ENCODE measurements at places on chromosomes 7 and 10. TPM values are rescaled to one million over a fixed set of nuclear protein-coding genes. Genes with fewer than 3 reads are reported as not detected.

DNA sequence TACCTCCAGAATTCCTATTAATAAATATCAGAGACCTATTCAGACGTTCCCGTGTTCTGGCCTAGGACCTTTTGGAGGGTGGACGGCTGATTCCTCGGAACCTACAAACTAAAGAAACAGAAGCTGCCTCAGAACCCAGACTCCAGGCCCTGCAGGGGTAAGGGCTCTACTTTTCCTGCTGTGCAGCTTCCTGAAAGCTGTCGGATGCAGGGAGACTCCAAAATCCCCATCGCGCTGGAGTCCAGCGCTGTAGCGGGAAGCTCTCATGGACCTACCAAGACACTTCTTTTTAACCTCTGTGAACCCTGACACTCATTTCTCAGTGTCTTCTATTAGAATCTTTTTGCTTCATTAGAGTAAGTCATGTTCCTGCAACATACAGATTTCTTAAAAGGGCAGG, 244.5 kb upstream of the PITRM1 start:
- no peak for DNase-seq

DNA sequence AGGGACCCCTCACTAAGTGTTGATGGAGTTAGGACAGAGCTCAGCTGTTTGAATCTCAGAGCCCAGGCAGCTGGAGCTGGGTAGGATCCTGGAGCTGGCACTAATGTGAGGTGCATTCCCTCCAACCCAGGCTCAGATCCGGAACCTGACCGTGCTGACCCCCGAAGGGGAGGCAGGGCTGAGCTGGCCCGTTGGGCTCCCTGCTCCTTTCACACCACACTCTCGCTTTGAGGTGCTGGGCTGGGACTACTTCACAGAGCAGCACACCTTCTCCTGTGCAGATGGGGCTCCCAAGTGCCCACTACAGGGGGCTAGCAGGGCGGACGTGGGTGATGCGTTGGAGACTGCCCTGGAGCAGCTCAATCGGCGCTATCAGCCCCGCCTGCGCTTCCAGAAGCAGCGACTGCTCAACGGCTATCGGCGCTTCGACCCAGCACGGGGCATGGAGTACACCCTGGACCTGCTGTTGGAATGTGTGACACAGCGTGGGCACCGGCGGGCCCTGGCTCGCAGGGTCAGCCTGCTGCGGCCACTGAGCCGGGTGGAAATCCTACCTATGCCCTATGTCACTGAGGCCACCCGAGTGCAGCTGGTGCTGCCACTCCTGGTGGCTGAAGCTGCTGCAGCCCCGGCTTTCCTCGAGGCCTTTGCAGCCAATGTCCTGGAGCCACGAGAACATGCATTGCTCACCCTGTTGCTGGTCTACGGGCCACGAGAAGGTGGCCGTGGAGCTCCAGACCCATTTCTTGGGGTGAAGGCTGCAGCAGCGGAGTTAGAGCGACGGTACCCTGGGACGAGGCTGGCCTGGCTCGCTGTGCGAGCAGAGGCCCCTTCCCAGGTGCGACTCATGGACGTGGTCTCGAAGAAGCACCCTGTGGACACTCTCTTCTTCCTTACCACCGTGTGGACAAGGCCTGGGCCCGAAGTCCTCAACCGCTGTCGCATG, 5.2 kb downstream of the CHPF2 start:
- no peak for DNase-seq

DNA sequence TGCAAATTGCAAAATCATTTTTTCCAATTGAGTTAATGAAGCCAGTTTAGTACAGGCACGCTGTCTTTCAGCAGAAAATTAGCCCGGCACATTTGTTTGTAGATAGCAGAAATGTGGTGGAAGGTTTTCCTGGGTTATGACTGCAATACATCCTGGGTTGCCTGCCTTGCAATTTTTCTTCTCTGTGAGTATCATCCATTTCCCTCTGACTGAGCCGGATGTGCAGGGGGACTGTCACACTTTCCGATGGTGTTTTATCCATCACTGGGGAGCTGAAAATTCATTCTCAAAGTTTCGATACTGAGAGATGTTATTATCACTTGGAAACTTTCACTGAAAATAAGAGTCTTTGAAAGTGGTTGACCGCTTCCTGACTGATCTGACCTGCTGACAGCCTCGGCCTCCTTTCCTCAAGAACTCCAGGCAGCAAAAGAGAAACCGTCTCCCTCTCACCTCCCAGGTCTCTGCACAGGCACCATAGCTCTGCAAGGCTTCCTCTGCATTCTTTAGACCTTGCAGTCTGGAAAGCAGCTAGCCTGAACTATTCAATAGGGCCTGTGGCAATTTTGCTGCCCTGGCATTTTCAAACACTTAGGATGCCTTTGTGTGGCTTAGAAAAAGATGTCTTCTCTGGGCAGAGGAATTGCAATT, 320.8 kb upstream of the NRP1 start:
- no peak for DNase-seq

DNA sequence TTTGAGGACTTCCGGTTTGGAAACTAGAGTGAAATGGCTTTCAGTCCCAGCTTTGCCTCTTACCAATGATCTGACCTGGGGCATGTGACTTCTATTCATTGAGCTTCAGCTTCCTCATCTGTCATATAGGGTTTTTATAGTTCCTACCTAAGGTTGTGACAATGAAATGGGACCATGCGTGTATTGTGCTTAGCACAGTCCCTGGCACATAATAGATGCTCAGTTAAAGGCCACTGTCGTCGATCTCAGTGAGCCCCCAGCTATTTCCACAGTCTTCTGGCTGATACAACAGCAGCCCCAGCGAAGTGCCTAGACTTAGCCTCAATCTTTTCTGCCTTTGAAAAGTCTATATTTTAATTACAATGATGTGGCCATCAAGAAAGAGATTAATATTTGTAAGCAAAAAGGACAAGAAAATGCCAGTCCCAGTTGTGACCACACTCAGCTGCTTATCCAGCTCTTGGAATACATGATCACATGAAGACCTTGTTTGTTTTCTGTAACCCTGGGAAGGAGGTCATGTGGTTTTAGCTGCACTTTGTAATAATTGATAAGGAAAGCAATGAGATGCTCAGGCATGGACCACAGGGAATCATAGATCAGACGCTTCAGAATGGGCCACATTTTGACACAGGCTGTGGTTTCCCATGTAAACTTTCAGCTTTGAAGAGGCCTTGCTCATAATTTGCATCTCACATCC, 44.6 kb downstream of the VWA2 start:
- no peak for DNase-seq

GRCh38 chr10:121702351-121703320, 104.4 kb upstream of the FGFR2 start:
- DNase-seq, result no peak

DNA sequence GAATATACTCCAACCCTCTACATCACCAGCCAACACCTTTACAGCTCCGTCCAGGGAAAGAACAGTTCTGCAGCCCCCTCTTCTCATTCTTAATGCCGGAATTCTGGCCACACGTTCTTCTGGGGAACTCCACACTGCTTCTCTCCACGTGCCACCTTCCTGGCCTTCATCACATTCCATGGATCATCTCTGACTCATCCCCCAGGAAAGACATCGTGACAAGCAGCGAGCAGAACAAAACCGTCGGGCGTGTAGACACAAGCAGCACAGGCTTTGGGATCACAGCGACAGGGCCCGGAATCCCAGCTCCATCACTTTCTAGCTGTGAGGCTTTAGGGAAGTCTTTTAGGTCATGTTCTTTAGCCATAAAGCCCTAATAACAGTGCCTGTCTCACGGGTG, 590.3 kb upstream of the FOXK1 start:
- no peak for DNase-seq

DNA sequence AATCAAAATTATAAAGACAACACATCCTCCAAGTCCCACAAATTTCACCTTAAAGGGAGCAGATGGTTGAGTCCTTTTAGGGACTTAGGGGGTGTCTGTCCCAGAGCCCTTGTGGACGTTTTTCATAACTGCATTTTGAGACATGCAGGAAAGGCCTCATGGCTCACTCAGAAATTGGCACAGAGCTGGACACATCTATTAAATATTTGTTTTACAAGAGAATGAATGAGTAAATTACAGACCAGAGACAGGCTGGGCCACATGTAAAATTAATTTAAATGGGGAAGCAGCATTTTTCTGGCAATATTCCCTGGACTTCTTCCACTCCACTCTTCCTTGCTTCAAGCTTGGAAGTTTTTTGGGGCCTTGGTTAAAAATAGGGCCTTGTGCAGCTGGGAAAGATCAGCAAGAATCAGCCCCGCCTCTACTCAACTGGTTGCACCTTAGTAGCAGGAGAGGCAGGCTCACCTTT, 20.0 kb downstream of the LAMB1 start:
- no peak for DNase-seq

FAM25A gene
- not detected for total RNA-seq

JAKMIP3 gene
- total RNA-seq, result under 0.01 TPM

GATA3 gene
- total RNA-seq, result under 0.01 TPM

PRSS1 gene
- total RNA-seq, result not detected
